ENCODE measurements at places on chromosomes 13 and 19.

GRCh38 chr13:101893021-101893420 lies 440.5 kb downstream of the ITGBL1 start:
- H3K27ac ChIP-seq, result no peak overlapping the region
- no peaks in the 10 kb centered on the region for H3K36me3 ChIP-seq
- peak; percentile 74 for DNase-seq
- no peaks in the 10 kb centered on the region for H3K4me1 ChIP-seq
- no peak overlapping the region for H3K4me3 ChIP-seq

- H3K36me3 ChIP-seq, result no peaks in the 10 kb centered on the region
- no peak overlapping the region for H3K27ac ChIP-seq
- peaks cover 21% of the 10 kb centered on the region for H3K4me1 ChIP-seq
- no peaks in the 10 kb centered on the region for H3K27me3 ChIP-seq
- DNase-seq, result no peak
Measured at GRCh38 chr13:48429886-48430285, 17.0 kb upstream of the LPAR6 start.

DNA sequence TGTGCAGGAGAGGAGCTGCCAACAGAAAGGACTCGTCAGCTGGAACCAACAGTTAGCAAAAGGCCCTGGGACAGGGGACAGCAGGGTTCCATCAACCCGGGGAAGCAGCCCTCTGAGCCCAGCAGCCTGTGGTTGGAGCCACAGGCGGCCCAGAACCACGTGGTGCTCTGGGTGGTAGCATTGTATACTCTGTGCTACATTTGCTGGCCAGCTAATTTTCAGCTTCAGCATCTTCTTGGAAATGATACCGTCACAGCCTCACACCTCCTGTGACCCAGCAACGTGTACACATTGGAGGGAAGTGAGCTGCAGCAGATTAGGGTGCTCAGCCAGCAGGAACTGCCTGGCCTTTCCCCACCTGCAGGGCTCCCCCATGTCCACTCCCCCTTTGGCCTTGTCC lies 13.1 kb upstream of the MTIF3 start:
- H3K4me3 ChIP-seq, result no peak overlapping the region
- H3K36me3 ChIP-seq, result no peaks in the 10 kb centered on the region
- H3K27ac ChIP-seq, result no peak overlapping the region
- DNase-seq, result no peak

DNA sequence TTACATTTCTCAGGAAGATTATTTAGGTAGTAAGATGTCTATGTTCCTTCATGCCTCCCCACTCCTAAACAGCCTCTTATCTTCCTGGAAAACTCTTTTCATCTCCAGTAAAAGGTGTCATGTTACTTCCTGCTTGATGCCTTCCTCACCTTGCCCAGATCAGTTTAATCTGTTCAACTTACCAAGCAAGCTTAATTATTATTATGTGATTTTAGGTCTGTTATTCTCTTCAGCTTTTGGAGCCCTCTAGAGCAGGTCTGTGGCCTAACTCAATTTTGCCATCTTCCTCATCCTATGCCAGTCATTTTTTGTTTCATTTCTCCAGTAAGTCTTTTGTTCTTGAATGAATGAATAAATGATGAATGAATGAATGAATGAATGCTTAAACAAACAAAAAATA lies 528.4 kb downstream of the DCT start:
- no peaks in the 10 kb centered on the region for H3K4me1 ChIP-seq
- DNase-seq, result no peak
- no peak overlapping the region for H3K27ac ChIP-seq
- H3K36me3 ChIP-seq, result no peaks in the 10 kb centered on the region

GRCh38 chr13:98406427-98406826 lies 170.5 kb downstream of the STK24 start:
- no peaks in the 10 kb centered on the region for H3K27me3 ChIP-seq
- H3K4me3 ChIP-seq, result no peak overlapping the region
- H3K4me1 ChIP-seq, result peaks cover 8% of the 10 kb centered on the region
- H3K27ac ChIP-seq, result no peak overlapping the region
- DNase-seq, result no peak

GRCh38 chr13:21075379-21076249 lies 14.2 kb upstream of the LATS2 start:
- H3K4me1 ChIP-seq, result no peaks in the 10 kb centered on the region
- DNase-seq, result no peak
- peak overlapping the region; percentile 60 for H3K4me3 ChIP-seq
- H3K27me3 ChIP-seq, result no peaks in the 10 kb centered on the region

DNA sequence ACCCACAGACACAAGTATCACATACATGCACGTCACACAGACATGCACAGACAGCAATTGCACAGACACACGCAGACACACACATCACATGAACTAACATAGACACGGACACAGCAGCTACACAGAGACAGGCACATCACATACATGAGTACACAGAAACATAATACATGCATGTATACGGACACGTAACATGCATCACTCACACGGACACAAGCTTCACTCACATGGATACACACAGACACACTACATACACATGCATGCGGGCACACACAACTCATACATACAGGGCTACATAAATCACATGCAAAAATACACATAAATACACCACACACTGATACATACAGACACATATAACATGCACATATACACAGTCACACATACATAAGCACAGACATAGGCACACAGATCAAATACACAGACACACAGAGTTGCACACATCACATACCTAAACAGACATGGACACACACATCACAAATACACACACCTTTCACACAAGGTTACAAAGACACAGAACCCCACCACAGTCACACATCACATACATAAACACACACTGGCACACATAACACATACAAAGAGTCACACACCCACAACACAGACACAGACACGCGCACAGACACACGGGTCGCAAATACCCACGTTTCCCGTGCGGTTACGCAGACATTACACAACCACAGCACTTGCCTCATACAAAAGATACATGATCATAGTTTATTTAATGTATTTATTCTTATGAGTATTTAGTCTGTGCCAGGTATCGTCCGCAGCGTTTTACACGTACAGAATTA lies 1.1 kb upstream of the LMTK3 start:
- H3K4me1 ChIP-seq, result peaks cover 8% of the 10 kb centered on the region
- peaks cover 22% of the 10 kb centered on the region for H3K27me3 ChIP-seq
- no peak overlapping the region for H3K27ac ChIP-seq
- no peak overlapping the region for H3K4me3 ChIP-seq
- no peak for DNase-seq

- no peak overlapping the region for H3K4me3 ChIP-seq
- H3K36me3 ChIP-seq, result no peaks in the 10 kb centered on the region
- no peak overlapping the region for H3K27ac ChIP-seq
Measured at GRCh38 chr19:14786421-14786851, 8.1 kb upstream of the ADGRE2 start.

DNA sequence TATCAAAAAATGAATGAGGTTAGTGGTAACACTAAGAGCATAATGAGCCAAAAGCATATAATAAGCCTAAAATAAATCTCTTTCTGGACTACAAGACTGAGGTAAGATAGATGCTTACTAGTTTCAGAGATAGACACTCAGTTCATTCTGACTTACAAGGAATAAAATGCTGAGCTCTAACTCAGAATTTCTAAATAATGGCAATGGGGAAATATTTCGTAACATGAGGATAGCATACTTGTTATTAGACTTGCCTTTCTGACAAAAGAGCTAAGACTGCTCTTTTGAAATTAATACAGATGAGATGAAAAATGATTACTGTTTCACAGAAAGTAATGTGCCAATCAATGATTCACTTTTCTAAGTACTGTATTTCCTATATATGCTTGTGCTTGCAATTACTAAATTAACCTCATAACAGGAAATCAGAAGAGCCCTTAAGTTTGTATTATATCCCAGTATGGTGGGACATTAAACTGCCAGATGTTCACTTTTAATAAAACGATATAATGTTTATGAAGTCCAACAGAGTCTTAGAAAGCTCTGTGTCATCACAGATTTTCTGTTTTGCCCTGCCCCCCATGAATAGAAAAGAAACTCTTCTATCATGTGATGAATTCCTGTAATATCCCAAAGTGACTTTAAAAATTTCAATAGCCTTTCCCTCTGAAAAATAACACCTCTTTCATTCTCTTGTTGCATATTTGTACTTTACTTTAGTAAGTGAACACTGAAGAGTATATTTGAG lies 2771.0 kb upstream of the PCDH20 start:
- no peaks in the 10 kb centered on the region for H3K4me1 ChIP-seq
- H3K4me3 ChIP-seq, result no peak overlapping the region
- no peaks in the 10 kb centered on the region for H3K27me3 ChIP-seq
- no peak for DNase-seq

DNA sequence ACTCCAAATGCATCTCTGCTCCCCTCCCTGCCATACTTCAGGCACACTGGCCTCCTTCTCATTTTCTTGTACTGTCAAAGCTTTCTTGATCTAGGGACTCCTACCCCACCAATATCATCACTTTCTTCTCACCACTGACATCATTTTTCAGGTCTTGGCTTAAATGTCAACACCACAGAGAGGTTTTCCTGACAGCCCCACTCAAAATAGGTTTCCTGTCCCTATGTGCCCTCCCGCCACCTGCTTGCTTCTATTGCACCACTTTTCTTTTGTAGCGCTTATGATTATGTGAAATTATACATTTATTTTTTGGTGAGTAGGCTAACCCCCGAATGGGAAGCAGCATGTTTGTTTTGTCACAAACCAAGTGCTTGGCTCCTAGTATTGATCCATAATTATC lies 164.6 kb downstream of the NDFIP2 start:
- H3K4me3 ChIP-seq, result no peak overlapping the region
- H3K27me3 ChIP-seq, result no peaks in the 10 kb centered on the region
- H3K4me1 ChIP-seq, result no peaks in the 10 kb centered on the region
- no peak for DNase-seq
- H3K27ac ChIP-seq, result no peak overlapping the region
- no peaks in the 10 kb centered on the region for H3K36me3 ChIP-seq

- H3K4me3 ChIP-seq, result no peak overlapping the region
- no peaks in the 10 kb centered on the region for H3K36me3 ChIP-seq
- no peaks in the 10 kb centered on the region for H3K4me1 ChIP-seq
- H3K27me3 ChIP-seq, result no peaks in the 10 kb centered on the region
Measured at GRCh38 chr13:48593536-48593935, 60.2 kb upstream of the CYSLTR2 start.

DNA sequence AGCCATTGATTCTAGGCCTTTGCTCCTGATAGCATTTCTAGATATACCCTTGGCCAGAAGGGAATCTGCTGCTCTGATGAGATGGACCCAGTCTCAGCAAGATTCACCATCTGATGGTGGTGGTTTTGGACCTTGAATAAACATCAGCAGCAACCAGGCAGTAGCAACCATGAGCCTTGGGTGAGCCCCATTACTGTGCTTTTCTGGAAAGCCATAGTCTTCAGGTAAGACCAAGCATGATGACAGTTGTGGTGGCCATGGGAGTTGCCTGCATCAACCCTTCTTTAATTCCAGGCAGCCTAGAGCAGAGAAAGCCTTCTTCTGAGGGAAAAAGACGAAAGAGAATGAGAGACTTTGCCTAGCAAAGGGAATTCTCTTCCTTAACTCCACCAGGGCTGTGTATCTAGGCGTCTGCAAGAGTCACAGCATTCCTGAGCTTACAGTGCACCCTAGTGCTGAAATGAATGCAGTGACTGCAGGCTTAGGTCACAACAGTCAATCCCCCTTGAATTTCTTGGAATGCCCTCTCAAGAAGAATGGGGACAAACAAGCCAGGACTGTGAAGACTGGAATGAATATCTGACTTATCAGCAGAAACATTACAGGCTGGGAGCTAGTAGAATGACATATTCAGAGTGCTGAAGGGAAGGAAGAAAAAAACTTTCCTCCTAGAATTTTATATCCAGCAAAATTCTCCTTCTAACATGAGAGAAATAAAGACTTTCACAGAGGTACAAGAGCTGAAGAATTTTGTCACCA lies 942.4 kb upstream of the PCDH20 start:
- no peak overlapping the region for H3K4me3 ChIP-seq
- H3K4me1 ChIP-seq, result no peaks in the 10 kb centered on the region
- DNase-seq, result no peak
- H3K27me3 ChIP-seq, result no peaks in the 10 kb centered on the region

GRCh38 chr13:39512687-39513086 lies 90.3 kb downstream of the LHFPL6 start:
- no peak for DNase-seq
- H3K27ac ChIP-seq, result no peak overlapping the region
- no peak overlapping the region for H3K4me3 ChIP-seq
- no peaks in the 10 kb centered on the region for H3K4me1 ChIP-seq
- H3K27me3 ChIP-seq, result no peaks in the 10 kb centered on the region

- H3K27me3 ChIP-seq, result no peaks in the 10 kb centered on the region
- DNase-seq, result no peak
- no peaks in the 10 kb centered on the region for H3K36me3 ChIP-seq
- H3K27ac ChIP-seq, result no peak overlapping the region
- H3K4me3 ChIP-seq, result no peak overlapping the region
Measured at GRCh38 chr19:28424077-28424476, 788.9 kb downstream of the UQCRFS1 start.

DNA sequence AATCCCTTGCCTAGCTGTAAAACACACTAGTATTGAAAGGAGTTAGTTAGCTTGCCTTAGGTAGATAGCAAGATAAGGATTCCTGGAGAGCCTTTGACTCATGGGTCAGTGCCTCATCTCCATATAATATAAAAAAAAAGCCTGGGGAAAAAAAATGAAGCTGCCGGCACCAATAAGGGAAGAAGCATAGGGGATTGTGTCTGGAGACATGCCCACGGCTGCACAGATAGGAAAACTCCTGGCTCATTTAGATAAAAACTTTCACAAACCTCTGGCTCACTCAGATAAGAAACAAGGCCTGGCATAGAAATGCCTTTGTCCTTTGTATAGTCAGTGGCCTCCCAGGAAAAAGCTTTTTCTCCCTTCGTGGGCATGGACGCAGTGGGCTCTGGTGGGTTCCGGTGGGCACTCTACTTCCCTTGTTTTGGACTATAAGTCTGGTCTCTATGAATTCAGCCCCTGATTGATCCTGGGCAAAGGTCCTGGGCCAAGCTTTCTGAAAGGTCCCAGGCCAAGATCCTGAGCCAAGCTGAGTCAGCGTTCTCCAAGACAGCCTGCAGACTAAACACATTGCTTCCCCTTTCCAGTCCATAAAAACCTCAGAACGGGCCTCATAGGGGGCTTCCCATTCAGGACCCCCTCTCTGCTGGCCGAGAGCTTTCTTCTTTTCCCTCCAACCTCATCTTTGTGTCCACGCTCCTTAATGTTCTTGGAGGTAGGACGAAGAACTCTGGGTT lies 4.9 kb upstream of the OR7A17 start:
- DNase-seq, result peak; percentile 57
- peaks cover 20% of the 10 kb centered on the region for H3K4me1 ChIP-seq
- H3K27me3 ChIP-seq, result no peaks in the 10 kb centered on the region
- H3K36me3 ChIP-seq, result no peaks in the 10 kb centered on the region

DNA sequence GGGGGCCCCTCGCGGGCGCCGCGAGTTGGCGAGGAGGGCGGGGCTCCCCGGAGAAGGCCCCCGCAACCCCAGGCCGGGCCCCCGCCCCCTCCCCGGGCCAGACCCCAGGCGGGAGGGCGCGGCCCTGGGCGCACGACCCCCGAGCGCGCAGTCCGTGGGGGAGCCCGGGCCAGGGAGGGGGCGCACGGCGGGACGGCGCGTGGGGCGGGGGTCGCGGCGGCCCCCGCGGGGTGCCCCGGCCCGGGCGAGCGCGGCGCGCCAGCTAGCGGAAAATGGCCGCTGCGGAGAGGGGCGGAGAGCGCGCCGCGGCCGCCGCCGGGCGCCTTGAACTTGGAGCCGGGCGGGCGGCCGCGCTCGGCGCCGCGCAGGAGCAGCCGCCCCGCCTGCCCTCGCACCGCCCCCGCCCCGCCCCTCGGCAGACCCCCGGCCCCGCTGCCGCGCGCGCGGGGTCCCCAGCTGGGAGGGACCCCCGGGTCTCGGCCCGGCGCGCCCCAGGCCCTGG lies 6.4 kb upstream of the NFIC start:
- H3K4me3 ChIP-seq, result no peak overlapping the region
- no peaks in the 10 kb centered on the region for H3K36me3 ChIP-seq
